ENCODE measurements at places on chromosomes 2 and 18.

GRCh38 chr2:141496810-141497209 is 634.0 kb downstream of the LRP1B start:
- DNase-seq, result no peak

DNA sequence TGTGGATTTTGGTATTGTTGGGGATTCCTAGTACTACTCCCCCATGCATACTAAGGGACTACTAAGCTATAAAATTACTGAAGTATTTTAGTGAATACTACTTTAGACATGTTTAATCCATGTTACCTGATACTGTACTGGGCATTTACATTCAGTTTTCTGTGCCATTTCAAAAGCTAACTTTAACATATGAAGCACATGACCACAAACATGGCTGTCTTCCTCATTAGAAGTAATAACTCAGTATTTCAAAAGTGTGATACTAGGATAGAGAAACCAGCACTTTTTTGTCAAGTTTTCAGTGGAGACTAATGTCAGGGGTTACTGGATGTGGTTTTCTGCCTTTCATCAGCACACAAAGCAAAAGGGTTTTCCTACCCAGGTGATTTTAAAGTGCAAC is 27.9 kb downstream of the WDR33 start:
- DNase-seq, result no peak

DNA sequence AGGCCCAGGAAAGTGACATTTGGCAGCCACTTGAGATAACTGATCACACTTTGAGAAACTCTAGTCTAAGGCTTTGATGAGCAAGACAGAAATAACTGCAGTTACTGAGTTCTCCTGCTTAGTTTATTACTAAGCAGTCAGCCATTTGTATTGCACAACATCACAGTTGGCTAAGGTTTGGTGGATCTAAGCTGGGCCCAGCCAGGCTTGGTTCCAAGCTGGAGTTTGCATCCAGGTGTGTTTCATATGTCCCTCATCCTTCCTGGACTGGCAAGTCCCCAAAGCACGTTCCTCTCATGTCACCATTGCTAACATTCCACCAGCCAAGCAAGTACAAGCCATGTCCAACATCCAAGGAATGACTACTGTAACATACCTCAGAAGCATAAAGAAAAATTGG is 71.3 kb upstream of the ZNF532 start:
- DNase-seq, result no peak

DNA sequence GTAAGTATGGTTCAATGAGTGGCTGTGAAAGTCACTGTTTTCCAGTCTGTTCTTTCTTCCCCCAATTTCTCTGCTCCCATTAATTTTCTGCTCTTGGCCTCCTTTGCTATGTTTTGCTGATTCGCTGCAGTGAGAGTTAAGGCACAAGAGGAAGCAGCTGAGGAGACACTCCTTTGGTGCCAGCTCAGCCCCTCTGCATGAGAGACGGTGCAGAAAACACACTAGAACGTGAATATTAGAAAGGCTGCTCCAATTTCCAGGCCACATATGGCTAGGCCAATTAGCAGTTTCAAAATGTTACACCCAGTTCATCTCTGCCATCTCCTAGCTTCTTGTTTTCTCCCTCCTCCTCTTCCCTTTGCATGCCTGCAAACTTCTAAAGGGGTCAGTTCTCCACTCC is 38.9 kb downstream of the AKAIN1 start:
- no peak for DNase-seq
